ENCODE measurements at places on chromosomes 3 and 15.
A peak's percentile ranks its signal among the peaks of the same experiment; 100 is the strongest.

- no peak for DNase-seq
These were observed 45.7 kb downstream of the IDH2 start for GRCh38 chr15:90056529-90056928.

GRCh38 chr15:68061171-68061570, 7.1 kb downstream of the PIAS1 start:
- DNase-seq, result no peak

GRCh38 chr3:82274897-82275296, 513.5 kb upstream of the GBE1 start:
- no peak for DNase-seq

GRCh38 chr3:135694142-135694541, 271.4 kb upstream of the PPP2R3A start:
- no peak for DNase-seq

DNA sequence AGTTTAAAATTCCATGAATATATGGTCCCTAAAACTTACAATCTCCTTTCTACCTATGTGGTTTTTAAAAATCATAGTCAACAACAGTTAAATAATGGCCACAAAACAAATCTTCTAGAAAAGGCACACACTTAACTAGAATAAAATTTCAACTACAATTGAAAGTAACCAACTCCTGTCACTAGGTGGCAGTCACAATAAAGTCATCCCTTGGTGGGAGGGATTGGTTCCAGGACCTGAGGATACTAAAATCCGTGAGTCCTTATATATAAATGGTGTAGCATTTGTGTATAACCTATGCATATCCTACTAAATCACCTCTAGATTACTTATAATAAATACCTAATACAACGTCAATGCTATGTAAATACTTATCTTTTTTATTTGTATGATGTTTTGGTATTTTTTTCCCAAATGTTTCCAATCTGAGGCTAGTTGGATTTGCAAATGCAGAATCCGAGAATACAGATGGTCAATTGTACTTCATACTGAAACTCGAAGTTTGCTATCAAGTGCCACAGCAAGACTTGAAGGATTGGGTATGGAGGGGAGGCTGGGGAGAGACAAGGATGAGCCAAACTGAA, 172.6 kb downstream of the FMN1 start:
- no peak for DNase-seq

DNA sequence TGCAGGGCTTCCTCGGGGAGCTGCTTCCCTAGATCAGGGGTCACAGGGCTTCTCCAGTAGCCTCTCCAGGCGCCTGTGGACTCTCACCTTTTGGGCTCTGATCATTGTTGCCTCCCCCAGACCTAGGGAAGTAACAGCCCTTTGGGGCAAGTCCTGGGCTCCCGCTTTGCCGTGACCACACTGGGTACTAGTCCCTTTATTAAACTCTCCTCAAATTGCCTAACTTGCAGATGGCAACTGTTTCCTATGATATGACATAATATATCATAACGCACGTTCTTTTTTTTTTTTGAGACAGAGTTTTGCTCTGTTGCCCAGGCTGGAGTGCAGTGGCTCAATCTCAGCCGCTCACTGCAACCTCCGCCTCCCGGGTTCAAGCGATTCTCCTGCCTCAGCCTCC, 17.9 kb upstream of the NRROS start:
- DNase-seq, result no peak

DNA sequence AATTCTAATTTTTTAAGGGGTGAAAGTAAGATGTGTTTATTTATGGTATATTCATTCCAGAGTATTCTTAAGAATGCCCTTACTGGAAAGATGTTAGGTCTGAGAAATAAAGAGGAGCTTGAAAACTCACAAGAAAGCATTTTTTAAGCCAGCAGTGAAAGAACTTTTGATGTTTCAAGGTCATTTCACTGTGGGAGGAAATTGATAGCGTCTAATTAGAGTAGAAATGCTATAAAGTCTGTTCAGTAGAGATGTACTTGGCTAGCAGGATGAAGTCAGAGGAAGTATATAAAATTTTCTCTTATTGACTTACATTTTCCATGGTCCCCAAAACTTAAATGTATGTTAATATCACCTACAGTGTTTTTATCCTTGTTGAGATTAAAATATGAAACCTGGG, 354.6 kb downstream of the CNTN6 start:
- no peak for DNase-seq

GRCh38 chr3:107142171-107142570, 235.1 kb upstream of the CCDC54 start:
- DNase-seq, result no peak

DNA sequence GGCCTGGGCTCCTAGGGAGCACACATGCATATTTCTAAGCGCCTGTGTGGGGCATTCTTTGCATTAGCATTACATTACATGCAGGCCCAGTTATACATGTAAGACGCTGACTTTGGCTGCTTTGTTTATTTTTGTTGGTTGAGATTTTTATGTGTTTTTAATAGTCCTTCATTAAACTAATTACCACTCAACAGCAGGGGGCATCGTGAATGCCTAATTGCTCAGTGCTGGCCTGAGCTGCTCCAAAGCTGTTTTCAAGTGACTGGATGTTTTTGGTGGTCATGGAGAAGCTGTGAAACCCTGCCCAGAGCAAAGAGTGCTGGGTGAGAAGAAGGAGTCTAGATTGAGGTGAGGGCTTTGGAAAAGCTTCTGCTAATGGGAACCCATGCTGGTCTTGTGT, 41.5 kb downstream of the GPD1L start:
- DNase-seq, result no peak

- no peak for DNase-seq
These were observed 218.2 kb downstream of the DPH6 start for GRCh38 chr15:35327789-35328188.

GRCh38 chr3:11385891-11386290, 113.7 kb downstream of the ATG7 start:
- no peak for DNase-seq

DNA sequence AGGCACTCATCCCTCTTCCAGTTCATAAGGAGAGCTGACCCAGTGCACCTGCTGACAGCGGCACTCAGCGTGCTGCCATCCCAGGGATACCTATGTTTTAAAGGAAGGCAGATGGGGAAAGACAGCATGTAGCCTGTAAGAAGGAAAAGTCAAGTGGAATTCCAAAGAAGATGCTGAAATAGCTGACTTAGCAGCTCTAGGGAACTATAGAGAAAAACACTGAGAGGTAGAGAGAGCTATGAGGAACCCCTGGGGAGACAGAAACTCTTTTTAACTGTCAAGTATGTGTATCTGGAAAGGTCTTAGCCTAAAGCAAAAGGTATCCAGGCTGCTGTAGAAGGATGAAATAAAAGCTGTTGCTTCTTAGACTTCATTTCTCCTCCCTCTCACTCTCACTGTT, 113.4 kb upstream of the BCL6 start:
- DNase-seq, result no peak

- DNase-seq, result no peak
These were observed 171.1 kb upstream of the CGNL1 start for GRCh38 chr15:57205027-57205855.

- no peak for DNase-seq
These were observed 14.3 kb upstream of the DOCK3 start for GRCh38 chr3:50660386-50660785.

DNA sequence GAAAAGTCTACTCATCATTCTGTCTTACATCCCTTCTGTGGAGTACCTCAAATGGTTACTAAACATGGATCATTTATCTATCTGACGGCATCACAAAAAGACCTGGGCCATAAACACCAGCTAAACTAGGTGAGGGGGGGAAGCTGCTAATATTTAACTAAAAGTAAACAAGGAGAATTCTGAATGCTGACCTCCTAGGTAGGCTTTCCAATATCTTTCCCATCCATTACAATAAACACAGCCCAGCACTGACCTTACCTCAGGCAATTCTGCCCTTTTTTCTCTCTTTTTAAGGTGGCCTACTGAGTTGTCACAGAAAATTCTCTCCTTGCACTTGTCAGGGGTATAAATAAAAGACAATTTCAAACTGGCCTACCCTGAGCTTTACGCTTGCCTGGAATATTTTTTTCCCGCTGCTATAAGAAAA, 33.1 kb downstream of the USF3 start:
- no peak for DNase-seq

DNA sequence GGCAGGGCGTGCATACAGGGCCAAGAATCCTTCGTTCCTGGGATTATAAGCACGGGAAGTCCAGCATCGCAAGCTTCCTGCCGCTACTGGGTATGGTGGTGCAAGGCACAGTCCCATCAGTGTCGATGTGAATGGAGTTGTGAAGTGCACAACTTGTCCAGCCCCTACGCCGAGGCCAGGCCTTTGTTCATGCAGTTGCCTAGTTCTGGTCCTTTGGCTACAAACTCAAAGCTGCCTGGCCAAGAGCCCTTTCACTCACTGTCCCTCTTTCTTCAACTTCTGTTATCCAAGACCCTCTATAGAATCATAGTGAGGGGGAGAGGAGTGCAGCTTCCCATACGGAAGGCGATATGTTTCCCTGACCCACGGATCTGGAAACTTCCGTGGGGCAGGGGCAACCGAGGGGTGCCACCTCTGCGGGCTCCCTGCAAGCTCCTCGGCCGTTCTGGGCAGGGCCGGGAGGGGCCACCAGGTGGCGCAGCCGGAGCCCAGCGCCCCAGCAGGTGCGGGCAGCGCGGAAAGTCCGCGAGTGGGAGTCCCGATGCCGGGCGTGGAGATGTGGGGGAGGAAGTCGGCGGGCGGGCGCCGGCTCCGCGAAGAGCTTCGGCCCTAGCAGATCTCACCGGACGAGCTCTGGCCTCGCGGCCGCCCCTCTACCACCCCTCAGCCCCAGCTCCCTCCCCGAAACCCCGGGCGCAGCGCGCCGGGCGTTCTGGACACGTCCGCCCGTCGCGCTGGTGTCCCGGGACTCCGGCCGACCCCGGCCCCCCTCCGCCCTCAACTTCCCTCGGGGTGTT, 693 bp downstream of the RASGRP1 start:
- peak; percentile 94 for DNase-seq

DNA sequence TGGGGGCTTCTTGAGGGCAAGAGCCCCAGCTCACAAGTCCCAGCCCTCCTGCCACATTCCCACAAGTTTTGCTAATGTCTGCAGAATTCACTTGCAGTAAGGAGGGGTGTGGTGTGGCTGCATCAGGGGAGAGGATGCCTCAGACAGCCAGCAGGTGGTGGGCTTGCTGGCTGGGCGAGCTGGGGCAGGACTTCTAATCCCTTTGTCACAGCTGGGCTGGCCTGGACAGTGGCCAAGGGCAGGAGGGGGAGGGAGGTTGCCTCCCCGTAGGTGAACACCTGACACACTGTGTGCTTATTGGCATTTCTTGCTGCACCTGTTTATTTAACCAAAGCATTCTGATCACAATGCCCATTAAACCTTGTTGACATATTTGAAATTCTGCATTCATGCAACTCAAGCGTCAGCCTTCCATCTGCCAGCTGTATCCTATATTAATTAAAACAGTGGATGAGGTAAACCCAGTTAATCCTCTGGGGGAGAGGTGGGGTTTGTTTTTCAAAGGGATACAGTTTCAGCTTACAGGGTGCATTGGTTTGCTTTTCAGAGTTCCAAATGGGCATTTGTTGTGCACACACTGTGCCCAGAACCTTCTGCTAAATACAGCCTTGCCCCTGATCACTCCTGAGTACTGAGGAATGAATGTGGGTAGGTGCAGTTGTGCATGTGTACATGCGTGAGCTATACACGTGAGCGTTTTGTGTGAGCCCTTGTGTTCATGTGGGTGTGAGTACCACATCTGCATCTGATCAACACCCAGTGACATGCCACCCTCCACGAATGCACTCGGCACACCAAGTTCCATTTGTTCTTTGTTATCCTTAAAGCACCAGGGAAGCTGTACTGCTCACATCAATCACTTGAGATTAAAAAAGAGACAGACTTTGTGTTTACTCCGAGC, 268.7 kb downstream of the XXYLT1 start:
- DNase-seq, result no peak

GRCh38 chr3:39531066-39531465, 63.6 kb downstream of the MOBP start:
- no peak for DNase-seq

DNA sequence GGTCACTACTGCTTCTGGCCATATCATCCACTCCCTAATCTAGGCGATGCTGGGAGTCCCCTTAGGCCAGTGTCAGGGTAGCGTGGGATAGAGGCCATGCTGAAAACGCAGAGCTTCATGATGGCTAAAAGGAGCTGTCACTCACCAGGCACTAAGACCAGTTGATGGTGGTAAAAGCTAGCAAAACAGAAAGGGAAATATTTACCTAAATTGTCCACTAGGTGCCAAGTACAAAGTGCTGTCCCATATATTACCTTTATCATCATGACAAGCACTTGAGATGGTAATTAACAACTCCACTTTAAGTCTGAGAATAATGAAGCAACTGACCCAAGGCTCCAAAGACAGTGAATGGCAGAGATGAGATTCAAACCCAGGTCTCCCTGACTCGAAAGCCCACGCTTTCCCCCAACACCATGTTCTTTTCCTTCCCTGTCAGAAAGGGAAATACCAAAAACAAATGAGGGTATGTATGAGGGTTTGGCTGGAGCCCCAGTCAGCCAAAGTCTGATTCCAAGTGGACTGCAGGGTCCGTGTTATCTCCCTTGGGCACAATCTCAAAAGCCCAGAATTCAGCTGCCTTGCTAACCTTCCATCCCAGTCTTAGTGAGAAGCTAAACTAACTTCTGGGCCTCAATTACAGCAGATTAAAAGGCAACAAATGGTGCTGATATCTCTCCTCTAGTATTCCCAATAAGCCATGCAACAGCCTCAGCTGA, 84.7 kb downstream of the RBPMS2 start:
- no peak for DNase-seq

DNA sequence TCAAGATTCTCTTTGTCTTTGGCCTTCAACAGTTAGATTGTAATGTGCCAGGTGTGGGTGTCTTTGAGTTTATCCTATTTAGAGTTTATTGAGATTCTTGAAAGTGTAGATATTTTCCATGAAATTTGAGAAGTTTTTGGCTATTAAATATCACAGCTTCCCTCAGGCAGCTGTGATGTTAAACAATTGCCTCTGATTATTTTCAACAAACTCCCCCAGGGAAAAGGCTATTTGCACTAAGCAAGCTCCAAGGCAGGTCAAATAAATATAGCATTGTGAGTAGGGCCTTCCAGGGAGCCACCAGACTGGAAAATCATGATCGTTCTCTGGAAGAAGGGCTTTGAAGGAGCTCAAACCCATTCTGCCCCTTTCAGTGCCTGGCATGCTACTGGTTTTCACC, 107.0 kb downstream of the EEFSEC start:
- DNase-seq, result no peak

GRCh38 chr3:40617084-40617483, 92.3 kb downstream of the ZNF621 start:
- DNase-seq, result no peak

GRCh38 chr3:32814361-32814760, 3.4 kb upstream of the TRIM71 start:
- DNase-seq, result no peak

DNA sequence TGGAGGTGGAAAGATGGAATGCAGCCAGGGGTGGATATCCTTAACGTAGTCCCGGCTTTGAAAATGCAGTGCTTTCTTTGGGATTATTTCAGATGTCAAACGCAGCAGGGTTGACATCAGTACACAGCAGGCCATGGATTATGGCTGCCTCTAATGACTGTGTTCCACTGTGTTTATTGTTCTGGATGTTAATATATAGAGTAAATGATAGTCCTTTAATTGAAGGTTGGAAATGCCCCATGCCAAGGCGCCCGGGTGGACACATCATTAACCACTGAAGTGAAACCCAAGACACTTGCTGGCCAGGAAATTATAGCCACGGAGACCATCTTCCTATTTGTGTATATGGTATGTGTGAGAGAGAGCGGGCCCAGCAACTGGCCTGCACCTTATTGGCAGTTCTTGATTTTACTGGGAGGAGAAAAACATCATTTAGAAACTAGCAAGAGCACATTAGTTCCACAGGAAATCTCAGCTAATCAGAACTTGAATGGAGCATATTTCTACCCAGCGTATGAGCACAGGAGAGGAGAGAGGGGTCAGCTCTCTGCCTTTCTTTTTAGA, 254.9 kb upstream of the RASGRP1 start:
- DNase-seq, result no peak

Data from stimulated activated effector memory CD8-positive, alpha-beta T cell treated with anti-CD3 and anti-CD28 coated beads, Interleukin-12 subunit alpha, Interleukin-12 subunit beta, amount 100 ng/mL, for 72 hours (primary cell).